Stimulated activated CD4-positive, alpha-beta T cell treated with anti-CD3 and anti-CD28 coated beads, TNF-alpha, amount 100 ng/mL, for 1 hour (primary cell): ENCODE measurements at places on chromosomes 1 and 21.

GRCh38 chr1:98919211-98919610, 85.5 kb downstream of the PLPPR5 start:
- DNase-seq = no peak

GRCh38 chr1:41364442-41365319, 3.4 kb downstream of the FOXO6 start:
- DNase-seq = no peak

DNA sequence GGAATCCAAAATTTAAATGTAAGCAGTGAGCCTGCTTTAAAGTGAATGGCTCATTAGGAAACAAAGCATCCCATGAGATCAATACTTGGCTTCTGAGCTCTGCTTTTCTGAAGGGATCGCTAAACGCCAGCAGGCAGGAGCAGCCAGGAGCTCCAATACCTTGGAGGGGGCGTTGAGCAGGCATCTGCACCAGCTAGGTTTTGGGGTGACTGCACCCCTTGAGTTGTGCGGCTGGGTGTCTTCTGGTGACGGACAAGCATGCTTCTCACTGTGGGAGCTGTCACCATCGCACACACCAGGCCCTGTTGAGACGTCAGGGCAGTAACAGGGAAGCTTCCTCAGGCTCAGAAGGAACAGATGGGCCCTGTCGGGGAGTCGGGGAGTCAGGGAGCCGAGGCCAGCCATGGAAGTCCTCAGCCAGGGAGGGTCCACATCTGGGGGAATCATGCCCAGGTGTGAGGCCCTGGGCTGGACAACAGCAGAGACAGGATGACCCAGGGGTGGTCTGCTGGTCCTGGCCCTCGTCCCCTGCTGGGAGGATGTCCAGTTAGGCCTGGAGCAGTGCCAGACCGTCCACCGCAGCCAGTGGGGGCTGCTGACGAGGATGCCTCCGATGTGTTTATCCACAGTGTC, 57.9 kb upstream of the ADARB1 start:
- DNase-seq = no peak

DNA sequence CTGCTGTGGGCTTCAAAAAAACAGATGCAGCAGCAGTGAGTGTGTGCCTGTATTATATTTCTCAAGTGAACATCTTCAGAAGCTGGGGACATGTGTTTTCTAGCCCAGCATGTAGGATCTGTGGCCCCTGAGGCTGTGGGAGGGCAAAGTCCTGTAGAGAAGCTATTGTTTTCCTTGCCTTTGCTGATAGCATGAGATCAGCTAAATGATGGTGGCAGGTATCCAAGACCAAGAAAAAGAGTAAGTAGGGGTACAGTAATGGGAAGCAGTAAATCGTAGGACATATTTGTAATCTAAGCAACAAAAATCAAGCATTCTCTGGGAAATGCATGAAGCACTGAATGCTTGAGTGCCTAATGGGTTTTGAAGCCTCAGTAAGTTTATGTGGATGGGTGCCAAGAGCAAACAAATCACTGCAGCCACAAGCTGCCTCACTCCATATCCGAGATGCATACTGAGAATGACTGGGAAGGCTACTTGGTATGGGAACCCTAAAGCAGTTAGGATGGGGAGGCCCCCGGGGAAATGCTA, 98.3 kb downstream of the CD58 start:
- no peak for DNase-seq

DNA sequence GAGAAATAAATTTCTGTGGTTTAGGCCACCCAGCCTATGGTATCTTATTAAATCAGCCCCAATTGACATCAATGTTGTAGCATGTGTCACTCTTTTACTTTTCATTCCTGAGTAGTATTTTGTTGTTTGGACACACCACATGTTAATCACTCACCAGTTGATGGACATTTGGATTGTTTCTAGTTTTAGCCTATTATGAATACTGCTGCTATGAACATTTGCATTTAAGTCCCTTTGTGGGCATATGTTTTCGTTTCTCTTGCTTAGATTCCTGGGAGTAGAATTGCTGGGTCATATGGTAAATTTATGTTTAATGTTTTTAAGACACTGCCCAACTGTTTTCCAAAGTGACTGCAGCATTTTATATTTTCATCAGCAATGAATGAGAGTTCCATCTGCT, 50.2 kb upstream of the NUF2 start:
- no peak for DNase-seq

- no peak for DNase-seq
Measured at GRCh38 chr1:154400381-154400801, 4.8 kb upstream of the IL6R start.

- no peak for DNase-seq
Measured at GRCh38 chr21:45935628-45936027, 45.9 kb upstream of the COL6A1 start.

DNA sequence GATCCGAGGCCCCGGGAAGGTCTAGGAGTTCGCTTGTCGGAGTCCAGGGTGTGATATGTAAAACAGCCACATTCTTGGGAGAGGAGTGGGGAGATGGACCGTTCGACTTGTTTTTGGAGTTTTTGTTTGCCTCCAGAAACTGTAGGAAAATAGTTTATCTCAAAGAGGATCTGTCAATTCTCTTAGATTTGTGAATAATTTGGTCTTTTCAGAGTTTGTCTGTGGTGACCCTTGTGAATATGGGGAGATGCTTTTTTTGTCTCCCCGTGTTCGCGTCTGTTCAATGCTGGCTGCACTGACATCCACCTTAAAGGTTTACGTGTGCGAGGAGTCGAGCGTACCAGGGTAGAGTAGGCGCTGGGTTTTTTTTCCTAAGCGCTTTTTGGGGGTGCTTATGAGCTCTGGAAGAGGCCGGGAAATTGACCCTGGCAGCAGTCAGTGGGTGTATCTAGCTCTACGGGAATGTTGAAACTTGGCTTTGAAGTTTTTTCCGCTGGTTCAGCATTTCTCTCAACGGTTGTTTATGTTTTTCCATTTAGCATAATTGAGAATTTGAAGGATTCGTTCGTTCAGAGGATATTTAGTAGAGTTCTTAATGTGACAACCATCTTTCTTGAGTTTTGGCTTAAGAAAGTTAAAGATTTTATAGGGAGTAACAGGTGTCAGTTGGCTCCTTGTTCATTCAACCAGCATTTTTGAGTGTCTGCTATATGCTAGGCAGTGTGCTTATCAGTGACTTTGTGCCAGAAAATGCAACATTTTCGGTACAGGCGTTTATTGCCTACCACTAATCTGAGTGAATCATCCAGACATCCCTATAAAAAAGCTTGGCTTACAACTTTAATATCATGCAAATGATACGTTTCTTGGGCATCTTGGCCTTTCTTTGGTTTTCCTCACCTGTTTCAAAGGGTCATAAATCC, 1.2 kb downstream of the SZRD1 start:
- DNase-seq = no peak

GRCh38 chr1:100597061-100597741, 59.3 kb downstream of the GPR88 start:
- DNase-seq = no peak

GRCh38 chr1:170687621-170688020, 23.7 kb downstream of the PRRX1 start:
- no peak for DNase-seq

DNA sequence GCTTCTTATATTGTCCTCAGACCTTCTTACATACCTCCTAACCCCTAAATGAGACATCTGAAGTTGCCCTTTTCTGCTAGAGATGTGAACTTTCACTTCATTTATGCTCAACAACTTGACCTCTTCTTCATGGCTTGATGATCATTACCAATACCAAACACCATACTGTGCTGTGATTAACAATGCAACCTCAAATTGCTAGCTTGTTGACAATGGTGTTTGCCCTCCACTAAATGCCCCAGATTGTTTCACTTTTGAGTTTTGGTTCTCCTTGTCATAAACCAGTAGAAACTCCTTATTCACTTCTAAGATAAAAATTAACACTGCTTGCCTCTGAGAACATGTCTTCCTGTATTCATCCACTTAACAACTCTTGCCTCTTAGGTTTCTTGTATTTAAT, 5.6 kb downstream of the JAK1 start:
- no peak for DNase-seq

- no peak for DNase-seq
Measured at GRCh38 chr1:26907071-26907917, 6.5 kb downstream of the NR0B2 start.

GRCh38 chr21:36171741-36172331, 15.2 kb downstream of the DOP1B start:
- DNase-seq = no peak

GRCh38 chr1:161885759-161886158, 119.6 kb downstream of the ATF6 start:
- DNase-seq = no peak

GRCh38 chr1:22855668-22856606, 116.7 kb downstream of the LACTBL1 start:
- DNase-seq = no peak

- DNase-seq = no peak
Measured at GRCh38 chr1:15353839-15354579, 55.7 kb upstream of the EFHD2 start.
